ENCODE measurements at places on chromosomes 16 and 17. TPM values are rescaled to one million over a fixed set of nuclear protein-coding genes. Genes with fewer than 3 reads are reported as not detected.

GRCh38 chr17:82592289-82592766, 55.9 kb downstream of the WDR45B start:
- DNase-seq: peak; percentile 7

DNA sequence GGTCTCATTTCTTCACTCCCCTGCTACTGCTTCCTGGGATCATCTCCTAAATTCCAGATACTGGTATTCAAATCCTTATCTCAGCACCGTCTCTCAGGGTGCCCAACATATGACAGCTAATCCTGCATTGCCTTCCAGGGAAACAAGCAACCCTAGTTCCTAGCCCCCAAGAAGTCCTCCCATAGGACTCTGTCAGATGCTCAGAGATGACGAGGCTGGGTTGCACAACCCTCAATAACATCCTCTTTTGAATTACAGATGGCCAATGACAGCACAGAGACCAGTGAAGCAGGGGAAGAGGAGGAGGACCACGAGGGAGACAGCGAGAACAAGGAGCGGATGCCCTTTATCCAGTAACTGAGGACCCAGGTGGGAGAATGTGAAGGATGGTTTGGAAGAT, 45.0 kb upstream of the CLEC3A start:
- no peak for DNase-seq

DNA sequence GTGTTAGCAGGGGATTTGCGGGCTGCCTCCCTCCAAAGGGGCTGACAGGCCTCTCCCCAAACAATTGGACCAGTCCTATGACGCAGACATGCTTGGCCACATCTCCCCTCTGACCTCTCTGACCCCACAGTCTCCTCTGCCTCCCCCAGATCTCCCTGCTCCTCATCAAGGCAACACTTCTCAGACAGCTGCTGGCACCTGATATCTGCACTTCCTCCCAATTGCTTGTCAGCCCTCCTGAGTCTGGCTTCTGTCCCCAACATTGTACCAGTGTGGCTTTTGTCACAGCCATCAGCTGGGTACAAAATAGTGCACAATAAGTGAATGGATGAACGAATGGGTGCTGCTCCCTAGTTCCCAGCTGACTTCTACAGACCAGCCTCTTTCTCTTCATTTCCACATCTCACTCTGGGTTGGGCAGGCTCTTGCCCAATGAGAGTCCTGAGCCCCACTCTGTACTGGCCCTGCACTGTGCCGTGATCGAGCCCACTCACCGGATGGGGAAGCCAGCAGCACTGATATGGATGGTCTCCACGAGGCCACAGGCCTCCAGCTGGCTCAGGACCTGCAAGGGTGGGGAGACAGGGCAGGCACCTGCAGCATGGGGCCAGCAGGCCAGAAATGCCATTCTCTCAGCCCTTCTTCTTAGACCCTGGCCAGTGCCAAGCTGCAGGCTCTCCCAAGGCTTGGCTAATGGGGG, 17.1 kb downstream of the ZNHIT3 start:
- DNase-seq: no peak

Gene CRHR1
- not detected for total RNA-seq

Gene DBF4B
- 9.2 TPM for total RNA-seq

GRCh38 chr17:7081341-7082062, 1.5 kb upstream of the CLEC10A start:
- DNase-seq: peak; percentile 8

DNA sequence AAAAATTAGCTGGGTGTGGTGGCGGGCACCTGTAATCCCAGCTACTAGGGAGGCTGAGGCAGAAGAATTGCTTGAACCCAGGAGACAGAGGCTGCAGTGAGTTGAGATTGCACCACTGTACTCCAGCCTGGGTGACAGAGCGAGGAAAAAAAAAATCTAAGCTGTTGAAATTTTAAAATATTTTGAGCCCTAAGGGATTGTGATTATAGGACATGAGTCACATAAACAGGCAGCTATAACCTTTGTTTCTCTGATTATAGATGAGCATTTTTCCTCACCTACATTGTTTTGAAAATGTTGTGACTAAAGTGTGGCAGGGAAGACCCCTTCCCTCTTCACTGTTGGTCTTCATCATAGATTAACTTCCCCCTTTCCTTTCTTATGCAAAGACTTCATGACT, 135.5 kb downstream of the MGAT5B start:
- DNase-seq: no peak
